ENCODE measurements at places on chromosomes 5 and 9.

GRCh38 chr9:127124111-127124531, 1.7 kb upstream of the ANGPTL2 start:
- DNase-seq: no peak

DNA sequence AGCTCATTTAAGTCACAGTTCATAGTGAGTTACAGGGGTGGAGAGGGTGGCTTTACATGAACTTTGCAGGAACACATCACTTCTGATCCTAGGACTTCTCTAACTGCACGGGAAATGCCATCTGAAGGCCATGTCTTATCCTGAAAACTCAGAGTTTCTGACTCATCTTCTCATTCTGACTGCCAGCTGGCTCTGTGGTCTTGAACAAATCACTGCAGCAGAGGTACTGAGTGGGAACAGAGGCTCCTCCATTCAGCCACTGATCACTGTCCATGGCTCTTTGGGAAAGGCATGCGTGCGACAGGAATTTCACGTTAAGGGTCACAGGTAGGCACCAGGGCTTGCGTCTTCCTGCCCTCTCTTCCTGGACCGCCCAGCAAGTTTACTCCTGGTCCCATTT, 114.6 kb upstream of the LRRTM2 start:
- no peak for DNase-seq

DNA sequence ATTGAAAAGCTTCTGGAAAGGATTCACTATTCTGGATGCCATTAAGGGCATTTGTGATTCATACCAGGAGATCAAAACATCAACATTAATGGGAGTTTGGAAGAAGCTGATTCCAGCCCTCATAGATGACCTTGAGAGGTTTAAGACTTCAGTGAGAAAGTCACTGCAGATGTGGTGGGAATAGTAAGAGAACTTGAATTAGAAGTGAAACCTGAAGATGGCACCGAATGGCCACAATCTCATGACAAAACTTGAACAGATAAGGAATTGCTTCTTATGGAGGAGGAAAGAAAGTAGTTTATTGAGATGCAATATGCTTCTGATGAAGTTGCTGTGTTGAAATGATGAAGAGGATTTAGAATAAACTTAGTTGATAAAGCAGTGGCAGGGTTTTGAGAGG, 254.6 kb upstream of the SLC24A2 start:
- DNase-seq: no peak

DNA sequence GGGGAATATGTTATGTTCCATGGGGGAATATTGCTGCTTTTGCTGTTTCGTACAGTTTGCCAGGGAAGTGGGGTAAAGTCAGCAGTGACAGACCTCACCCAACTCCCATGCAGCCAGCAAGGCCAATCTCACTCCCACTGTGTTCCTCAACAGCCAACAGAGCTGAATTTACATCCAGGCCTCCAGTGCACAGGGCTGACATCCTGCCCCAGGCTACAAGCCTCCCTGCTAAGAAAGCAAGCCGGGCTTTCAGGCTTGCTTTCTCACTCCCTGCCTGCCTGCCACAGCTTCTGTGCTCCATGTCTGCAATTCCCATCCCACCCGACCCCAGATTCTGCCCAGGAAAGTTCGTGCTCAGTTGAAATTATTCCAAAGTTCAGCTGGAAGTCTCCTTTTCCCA, 25.5 kb upstream of the SNCAIP start:
- no peak for DNase-seq

DNA sequence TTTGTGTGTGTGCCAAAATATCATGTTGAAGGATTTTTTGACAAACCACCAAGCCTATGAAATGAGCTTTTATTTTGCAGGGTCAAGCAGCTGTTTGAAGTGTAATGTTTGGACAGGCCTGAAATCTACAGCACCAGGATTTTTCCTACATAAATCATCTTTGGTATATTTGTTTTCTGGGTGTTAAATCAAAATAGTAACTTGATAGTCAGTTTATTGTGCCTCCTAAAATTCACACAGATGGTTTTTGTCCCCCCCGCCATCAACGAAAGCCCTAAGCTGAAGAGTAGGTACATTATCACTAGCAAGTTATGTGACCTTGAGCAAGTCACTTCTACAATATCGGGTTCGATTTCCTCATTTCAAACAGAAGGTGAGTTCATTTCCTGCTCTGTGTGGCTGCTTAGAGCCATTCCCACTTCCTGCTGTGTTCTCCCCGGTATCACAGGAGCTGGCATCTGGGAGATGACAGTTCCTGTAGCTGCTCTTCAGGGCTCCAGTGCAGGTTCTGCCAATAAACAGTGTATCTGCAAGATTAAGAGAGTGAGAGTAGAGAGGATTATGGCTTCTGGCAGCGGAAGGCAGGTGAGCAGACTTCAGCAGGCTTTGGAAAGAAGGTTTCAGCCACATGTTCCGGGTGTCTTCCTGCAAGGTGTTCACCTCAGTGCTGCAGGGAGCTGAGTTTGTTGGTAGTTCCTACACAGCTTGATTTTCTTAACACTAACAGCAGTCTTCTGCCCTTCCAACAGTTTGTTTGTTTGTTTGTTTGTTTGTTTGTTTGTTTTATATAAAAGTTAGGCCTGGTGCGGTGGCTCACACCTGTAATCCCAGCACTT, 48.4 kb upstream of the GNE start:
- DNase-seq: peak; percentile 76

GRCh38 chr5:177426566-177427210, at the start of gene GRK6:
GRK6 (plus strand) TSS chr5:177426676; CDS start chr5:177426846, 170 bp downstream.
- no peak for DNase-seq

- no peak for DNase-seq
Observed at GRCh38 chr5:119453040-119453373, 710 bp downstream of the HSD17B4 start.

- DNase-seq: no peak
Observed at GRCh38 chr5:158471535-158471924, 612.6 kb upstream of the CLINT1 start.

DNA sequence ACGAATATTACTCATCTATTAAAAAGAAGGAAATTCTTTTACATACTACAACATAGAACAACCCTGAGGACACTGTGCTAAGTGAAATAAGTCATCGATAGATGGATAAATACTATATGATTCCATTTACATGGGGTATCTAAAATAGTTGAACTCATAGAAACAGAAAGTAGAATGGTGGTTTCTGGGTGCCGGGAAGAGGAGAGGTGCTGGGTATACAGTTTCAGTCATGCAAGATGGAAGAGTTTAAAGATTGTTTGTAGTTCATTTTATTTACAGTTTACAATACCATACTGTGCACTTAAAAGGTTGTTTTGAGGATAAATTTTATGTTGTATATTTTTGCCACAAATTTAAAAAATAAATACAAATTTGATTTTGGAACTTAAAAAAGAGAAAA, 267.5 kb upstream of the ITGA1 start:
- no peak for DNase-seq

DNA sequence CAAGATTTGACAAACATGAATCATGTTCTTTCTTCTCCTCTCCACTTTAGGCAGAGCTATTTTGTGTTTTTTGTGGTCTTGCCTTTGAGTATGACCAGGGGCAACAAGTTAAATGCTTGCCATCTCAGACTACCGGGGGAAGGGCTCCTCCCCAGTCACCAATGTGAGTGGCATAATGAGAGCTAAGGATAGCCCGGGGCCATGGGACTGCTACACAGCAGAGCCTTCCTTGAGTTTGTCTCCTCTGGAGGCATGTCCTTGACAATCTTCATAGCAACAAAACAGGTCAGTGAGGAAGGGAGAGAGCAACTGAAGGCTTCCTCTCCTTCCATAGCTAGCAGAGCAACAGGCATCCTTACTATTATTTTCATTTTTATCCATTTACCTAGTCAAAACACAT, 299.3 kb downstream of the ENC1 start:
- no peak for DNase-seq

GRCh38 chr9:89519366-89519805, 21.5 kb upstream of the SEMA4D start:
- DNase-seq: no peak

DNA sequence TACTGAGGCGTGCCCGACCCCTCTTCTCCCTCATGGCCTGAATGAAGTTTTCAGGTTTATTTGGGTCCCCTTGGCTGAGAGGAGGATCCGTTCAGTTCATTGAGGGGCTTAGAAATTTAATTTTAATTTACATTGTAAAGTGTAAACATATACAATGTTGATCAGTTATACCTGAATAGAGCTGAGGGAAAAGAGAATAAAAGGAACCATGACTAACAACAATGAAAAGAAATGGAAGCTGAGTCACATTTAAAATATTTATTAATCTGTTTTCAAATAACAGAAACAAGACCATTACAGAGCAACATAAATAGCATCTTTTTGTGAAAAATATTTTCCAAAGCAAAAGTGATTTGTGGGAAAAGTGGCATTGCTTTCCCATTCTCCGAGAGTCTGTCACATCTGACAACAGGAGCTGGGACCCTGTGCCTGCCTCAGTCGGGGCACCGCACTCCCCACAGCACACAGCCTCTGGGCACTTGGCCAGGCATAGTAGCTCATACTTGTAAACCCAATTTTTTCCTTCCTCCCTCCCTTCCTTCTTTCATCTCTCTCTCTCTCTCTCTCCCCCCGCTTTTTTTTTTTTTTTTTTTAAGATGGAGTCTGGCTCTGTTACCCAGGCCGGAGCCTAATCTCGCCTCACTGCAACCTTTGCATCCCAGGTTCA, 28.7 kb downstream of the PROP1 start:
- no peak for DNase-seq

DNA sequence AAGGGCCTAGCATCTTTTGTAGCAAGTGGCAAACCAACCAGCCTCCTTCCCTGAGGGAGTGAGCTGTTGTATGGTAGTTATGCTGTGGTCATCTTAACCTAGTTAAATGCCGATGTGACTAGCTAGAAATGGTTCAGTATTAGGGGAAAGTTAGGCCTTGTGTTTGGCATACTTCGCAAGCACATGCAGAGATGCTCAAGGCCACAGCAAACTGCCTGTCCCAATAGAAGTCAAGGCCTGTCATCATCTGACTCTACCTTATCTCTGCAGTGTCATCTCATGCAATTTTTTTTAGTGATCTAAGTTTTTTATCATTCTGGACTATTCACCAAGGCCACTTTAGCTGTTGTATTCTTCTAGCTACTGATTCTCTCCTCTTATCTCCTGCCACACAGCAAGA, 5.2 kb upstream of the EXOSC3 start:
- DNase-seq: no peak
